ENCODE measurements at places on chromosomes 1 and 21.

GRCh38 chr21:31145274-31145673, 107.0 kb upstream of the KRTAP19-8 start:
- no peak for DNase-seq

DNA sequence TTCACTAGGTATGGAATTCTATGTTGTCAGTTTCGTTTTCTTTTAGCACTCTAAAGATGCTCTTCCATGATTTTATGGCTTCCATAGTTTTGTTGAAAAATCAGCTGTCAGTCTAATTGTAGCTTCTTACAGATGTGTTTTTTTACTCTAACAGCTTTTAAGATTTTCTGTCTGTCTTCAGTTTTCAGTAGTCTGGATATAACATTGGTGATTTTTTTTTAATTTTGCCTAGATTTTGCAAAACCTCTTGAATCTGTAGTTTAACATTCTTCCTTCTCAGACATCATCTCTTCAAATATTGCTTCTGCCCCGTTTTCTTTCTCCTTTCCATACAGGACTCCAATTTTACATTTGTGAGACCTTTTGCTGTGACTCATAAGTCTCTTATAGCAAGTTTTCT, 17.9 kb upstream of the DYRK1A start:
- DNase-seq = no peak

- no peak for DNase-seq
Observed at GRCh38 chr1:69513601-69514000, 54.1 kb upstream of the LRRC7 start.

DNA sequence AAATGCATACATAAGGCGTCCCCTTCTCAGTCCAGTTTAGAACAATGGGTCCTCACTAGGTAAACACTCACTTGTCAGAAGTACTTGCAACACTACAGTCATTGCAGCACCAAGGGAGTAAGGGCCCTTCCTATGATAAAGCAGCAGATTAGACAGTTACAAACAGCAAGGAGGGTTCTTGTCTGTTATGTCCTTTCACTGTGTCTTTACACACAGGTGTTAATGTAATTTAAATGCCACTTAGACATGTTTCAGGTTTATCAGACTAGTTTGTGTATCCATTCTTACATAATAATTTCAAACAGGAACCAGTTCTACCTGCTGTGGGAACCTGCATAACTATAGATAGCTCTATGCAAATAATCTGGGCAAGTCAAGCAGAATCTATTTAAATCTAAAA, 105.6 kb upstream of the USH2A start:
- DNase-seq = no peak

DNA sequence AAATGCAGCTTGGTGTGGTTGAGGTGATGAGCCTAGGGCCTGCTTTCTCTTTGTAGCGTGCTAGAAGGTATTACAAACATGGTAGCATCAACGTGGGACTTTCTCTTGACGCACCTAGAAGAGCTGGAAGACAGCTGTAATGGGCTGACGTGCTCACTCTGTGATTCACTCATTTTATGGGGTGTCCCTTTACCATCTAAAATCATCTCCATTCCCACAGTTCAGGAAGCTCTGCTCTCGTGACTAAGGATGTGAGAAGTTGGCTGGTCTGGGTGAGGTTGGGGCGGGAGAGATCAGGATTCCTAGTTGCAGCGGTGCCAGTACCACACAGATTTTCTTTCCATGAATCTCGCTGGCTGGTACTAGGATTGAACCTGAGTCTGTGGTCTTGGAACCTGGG, 4.2 kb downstream of the HTR6 start:
- DNase-seq = no peak

DNA sequence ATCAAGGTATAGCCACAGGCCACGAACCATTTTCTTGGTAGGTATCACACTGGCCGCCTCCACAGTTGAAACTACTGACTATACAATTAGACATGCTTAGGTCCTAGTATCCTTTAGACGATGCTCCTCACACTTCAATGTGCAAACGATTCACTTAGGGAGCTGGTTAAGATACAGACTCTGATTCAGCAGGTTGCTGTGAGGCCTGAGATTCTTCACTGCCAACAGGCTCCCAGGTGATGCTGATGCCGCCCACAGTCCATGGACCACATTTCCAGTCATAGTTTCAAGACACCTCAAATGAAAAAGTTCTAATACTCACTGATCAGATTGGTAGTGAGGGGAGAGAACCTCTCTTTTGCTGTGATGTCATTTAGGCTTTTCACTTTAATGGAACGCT, 6.8 kb downstream of the ATP5PO start:
- DNase-seq = no peak

Measured in nephron progenitor cell (in vitro differentiated cells).